ENCODE measurements at places on chromosomes 5 and 9.

- no peak for DNase-seq
Measured at GRCh38 chr9:3008091-3008490, 164.2 kb upstream of the PUM3 start.

GRCh38 chr5:150284311-150284710 lies 5.3 kb downstream of the CAMK2A start:
- DNase-seq: no peak

DNA sequence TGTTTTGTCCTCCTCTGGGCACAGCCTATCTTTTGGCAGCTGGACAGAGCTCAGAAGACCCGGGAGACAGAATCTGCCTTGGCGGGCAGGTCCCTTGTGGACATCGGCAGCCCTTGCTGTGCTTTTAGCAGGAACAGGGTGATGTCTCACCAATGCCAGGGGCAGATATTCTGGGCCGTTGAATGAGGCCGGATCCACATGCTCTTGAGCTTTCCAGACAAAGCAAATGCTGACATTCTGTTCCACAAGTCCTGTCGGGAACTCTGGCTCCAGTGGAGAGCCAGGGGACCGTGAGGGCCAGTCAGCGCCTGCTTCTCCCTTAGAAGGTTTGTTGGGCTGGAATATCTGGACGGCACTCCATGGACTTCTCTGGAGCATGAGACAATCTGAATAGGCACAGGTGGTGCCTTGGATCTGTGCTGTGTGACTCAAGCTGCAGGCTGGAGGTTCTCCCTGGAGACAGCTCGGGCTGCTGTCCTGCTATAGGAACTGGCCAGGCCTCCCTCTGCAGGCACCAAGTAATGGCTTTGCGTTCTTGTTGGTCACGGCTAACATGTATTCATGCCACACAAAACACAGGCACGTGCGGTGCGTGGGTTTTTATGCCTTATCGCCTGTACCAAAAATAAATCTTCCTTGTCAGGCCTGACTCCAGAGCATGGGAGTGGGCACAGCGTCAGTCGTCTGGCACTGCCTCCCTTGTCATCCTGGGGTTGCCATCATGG lies 80.3 kb downstream of the GADD45G start:
- DNase-seq: peak; percentile 33

- peak; percentile 88 for DNase-seq
Measured at GRCh38 chr5:143142596-143143435, 260.7 kb downstream of the NR3C1 start.

- no peak for DNase-seq
Measured at GRCh38 chr9:97474372-97474925, 27.0 kb upstream of the TMOD1 start.

DNA sequence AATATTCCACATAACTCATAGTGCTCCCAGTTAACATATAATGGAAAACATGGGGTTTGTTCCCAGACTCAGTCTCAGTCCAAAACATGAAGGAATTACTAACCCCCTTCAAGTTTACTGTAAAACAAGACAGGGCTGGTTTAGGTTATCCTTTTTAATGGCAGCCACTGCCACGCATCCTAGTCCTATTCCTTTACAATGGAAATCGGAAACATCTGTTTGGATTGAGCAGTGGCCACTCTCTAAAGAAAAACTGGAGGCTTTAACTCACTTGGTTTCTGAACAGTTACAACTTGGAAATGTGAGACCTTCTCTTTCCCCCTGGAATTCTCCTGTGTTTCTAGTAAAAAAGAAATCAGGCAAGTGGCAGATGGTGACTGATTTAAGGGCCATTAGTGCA lies 609.9 kb upstream of the ACO1 start:
- no peak for DNase-seq

DNA sequence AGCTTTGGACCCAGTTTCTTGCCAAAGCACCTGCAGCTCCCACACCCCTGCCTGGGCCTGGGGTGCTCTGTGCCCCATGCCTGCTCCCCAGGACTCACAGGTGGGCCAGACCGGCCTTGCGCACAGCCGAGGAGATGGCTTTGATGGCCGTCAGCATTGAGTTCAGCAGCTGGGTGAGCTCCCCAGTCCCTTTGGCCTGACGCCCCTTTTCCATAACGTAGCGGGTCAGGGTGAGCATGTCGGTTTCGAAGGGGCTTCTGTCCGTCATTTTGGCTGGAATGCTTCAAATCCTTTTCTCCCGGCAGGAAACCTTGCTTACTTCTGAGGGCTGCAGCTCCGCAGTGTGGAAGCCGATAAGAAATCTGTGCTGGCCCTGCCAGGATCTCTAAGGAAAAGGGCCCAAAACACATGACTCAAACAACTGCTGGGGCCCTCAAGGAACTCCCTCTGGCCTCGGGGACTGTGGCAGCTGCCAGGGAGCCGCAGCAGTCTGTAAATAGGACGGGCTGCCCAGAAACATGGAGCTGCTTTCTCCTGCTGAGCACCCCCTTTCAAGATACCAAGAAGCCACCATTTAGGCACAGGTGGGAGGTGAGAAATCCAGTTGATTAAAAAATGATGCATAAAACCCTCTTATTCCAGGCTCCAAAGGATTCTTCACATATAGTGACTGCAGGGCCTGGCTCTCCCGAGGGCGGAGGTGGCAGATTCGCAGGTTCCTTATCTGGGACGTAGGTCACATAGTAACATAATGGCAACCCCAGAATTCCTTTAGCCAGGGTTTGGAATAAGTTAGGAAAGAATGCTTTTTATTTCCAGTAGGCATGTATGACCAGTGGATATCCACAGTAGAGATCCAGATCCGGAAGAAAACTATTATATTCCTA lies at the start of gene FBP2:
FBP2 (minus strand) TSS at position 366 of the 887 bp plus-strand sequence; CDS start at position 268, 98 bp downstream.
- no peak for DNase-seq

GRCh38 chr5:82106207-82106606 lies 134.4 kb downstream of the ATG10 start:
- DNase-seq: no peak

DNA sequence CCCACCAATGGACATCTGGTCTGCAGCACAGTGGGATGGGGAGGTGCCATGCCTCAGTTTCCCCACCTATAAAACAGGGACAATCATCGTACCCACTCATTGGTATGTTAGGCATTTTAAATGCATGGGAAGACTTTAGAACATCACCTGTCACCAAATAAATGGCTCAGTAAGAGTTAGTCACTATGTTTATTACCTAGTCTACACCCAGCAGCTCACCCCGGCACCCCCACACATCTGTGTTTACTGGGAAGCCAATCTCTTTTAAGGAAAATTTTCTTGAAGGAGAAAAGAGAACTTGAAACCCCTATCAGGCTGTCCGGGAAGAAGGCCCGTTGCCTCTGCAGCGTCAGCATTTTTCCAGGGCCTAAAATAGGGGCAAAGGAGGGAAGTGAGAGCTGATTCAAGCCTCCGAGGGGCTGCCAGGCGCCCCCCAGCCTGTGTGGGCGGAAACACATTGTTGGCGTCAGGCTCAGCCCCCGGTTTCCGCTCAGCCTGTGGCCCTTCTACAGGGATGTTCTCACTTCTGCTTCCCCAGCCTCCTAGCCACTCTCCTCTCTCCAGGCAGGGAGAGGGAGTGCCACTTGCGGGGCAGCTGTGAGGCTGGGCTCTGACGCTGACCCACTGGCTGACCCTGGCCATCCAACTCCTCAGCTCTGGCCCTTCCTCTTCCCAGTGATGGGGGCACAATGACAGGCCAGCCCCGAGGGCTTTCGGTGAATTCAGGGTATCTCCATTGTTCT lies 4.6 kb downstream of the CSF1R start:
- DNase-seq: no peak

GRCh38 chr9:132141948-132142594 lies 19.8 kb upstream of the NTNG2 start:
- no peak for DNase-seq

DNA sequence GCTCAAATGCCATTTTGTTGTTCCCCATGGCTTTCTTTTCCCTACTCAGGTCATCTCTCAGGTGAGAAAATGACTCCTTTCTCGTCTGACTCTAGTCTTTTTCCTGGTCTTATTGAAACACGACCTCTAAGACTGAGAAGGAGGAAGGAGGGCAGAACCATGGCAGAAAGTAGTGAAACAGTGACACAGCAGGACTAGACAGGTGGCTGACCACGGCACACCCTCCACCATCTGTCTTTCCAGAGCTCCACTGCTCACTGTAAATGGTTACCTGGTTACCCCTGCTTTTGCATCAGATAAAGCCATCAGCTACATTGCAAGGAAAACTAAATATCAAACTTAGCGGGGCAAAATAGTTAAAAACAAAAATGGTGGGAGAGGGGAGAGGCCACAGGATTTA lies 30.9 kb downstream of the NR4A3 start:
- no peak for DNase-seq

DNA sequence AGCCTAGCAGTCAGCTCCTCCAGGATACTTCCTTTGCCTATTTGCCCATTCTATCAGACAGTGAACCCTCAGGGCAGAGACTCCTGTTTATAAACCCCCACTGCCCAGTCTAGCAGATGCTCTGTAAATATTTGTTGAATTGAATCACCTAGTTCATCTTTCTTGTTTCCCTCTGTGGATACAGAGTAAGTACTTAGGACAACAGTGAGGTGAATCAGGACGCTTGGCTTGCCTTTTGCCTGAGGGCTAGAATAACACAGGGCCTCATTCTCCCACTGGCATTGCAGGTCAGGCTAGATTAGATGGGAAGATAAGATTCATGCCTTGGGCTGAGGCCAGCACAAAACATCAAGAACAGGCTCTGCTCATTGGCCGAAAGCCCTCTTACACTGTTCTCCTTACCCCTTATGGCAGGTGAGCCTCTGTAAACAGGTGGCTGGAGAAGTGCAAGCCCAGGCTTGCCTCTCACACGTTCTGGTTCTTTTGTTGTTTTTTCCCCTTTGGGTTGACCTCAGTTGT lies 22.2 kb downstream of the TNFSF8 start:
- DNase-seq: no peak

GRCh38 chr5:126674145-126674544 lies 73.4 kb downstream of the PHAX start:
- no peak for DNase-seq

DNA sequence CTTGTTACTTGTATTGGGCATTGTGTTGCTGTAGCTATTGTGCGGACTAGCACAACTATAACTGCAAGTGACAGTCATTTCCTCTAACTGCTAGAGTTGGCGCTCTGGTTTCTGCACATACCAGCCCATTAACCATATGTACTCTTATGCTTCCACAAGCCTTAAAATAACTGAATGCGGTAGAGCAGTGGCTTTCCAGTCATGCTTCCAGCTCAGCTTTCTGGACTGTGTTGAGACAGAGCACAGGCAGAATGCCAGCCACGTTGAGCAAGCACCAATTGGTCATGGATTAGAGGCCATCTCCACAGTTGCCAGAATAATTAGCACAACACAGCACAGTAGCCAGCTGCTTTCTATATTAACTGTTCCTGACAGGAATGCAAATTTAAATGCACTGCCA lies 12.2 kb downstream of the INVS start:
- peak; percentile 77 for DNase-seq

DNA sequence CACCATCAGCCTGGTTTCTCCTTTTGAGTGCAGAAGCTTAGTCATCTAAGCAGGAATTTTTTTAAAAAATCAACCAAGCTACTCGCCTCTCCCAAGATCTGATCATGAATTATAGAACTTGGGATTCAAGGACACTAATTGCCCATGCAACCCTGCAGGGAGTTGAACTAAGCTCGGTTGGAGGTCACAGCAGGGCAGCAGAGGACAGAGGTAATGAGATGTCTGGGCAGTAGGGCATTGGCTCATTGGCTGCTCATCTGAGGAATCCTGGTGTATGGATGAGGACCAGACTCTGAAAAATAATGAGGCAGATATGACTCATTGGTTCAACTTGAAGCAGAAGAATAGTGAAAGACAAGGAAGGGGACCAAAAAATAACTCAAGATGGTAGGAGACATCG lies 111.8 kb upstream of the TLE1 start:
- DNase-seq: no peak

GRCh38 chr9:95852059-95853032 lies 23.1 kb upstream of the ERCC6L2 start:
- no peak for DNase-seq

GRCh38 chr9:90802386-90802985 lies 867 bp downstream of the SYK start:
- no peak for DNase-seq

DNA sequence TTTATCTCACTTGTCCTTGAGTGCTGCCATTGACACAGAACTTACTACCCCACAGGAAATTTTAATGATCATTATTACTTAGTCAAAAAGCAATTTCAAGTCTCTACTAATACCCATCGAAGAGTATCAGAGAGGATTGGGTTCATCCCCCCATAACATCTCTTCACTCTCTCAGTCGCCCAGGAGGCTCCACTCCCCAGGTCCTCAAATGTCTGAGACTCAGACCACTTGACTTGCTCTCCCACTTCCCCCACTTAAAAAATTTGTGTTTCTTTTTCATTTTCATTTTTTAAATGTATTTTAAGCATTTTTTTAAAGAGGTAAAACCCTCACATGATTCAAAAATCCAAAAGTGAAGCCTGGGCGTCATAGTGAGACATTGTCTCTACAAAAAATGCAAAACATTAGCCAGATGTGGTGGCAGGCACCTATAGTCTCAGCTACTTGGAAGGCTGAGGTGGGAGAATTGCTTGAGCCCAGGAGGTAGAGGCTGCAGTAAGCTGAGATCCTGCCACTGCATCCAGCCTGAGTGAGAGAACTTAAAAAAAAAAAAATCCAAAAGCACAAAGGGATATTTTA lies 56.8 kb upstream of the TRAF1 start:
- no peak for DNase-seq

DNA sequence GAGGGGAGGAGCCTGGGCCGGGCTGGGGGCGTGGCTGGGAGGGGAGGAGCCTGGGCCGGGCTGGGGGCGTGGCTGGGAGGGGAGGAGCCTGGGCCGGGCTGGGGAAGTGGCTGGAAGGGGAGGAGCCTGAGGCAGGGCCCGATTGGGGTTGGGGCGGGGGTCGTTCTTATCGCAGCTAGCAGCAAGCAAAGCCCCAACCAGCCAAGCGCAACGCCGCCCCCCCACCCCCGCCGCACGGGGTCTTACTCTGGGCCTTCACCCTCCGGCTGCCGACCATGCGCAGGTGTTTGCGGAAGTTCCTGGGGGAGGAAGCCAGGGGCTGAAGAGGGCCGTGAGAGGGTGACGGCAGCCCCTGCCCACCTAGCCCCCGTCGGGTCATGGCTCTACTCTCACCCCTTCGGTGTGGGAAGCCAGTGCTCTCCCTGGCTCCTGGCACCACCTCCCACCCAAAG lies 5.0 kb downstream of the NSMF start:
- DNase-seq: no peak

DNA sequence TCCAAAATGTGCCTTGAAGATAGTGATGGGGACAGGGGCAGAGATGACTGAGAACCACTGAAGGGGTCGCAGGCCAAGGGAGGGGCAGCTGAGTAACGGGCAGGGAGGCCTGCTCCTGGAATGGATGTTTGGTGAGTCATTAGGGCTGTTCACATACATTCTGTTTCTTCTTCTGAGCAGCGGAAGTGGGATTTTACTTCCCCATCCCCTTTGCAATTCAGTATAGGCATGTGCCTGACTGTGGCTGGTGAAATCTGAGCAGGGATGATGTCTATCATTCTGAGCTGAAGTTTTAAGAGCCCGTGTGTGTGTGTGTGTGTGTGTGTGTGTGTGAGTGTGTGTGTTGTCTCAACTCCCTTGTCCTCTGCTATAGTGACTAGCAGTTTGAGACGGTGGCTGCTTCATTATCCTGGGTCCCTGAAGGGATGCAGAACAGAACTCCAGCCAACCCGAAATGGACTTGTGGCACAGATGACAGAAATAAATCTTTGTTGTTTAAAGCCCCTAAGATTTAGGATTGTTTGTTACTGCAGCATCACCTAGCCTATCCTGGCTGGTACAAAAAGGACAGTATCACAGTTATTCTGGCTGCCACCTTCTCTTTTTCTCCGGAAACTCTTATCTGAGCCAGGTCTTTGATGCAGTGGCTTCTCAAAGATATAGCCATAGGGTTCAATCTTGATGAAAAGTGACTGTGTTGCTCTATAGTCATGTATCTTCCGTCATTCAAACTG lies 29.2 kb upstream of the TGFBI start:
- no peak for DNase-seq

GRCh38 chr5:159749146-159749545 lies 167.1 kb upstream of the ADRA1B start:
- DNase-seq: no peak

Measured in NCI-H446 (cell line).